ENCODE measurements at places on chromosomes 2 and 18.

DNA sequence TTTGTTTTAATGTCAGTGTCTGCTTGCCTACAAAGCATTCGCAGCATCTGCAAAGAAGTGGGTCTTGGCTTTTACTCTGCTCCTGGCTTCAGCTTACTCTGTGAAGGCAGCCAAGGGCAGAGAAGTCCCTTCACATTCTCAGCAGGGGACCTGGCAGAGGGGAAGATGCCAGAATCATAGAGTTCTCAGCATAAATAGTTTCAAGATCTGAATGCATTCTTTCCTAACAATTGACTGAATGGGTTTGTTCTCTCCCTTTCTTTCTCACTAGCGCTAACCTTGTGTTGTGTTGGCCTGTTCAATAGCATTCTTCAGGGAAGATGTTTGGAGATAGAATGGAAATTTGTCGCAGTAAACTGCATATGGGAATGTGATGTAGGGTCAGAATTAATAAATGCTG, 106.9 kb downstream of the FARSB start:
- DNase-seq: no peak

- DNase-seq: no peak
Measured at GRCh38 chr2:204545861-204546735, 823 bp downstream of the PARD3B start.

DNA sequence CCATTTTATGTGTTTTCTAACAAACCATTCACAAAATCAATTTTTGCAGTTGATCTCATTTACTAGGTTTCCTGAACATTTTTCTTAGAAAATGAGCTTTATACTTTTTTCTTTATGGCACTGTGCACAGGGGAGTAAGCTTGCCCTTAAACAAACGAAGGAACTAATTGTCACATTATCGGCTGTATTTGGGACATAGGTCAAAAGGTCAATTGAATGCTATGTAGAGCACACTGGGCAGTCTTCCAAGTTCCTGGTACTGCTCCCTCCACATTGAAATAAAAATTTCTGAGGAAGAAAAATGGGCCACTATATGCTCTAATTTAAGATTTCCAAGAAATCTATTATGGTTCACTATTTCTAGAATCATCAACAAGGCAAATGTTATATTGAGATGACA, 93.6 kb upstream of the TMEFF2 start:
- no peak for DNase-seq

- no peak for DNase-seq
Measured at GRCh38 chr2:11435036-11435435, 30.9 kb downstream of the E2F6 start.

- DNase-seq: no peak
Measured at GRCh38 chr2:24766609-24767008, 26.6 kb downstream of the PTRHD1 start.

DNA sequence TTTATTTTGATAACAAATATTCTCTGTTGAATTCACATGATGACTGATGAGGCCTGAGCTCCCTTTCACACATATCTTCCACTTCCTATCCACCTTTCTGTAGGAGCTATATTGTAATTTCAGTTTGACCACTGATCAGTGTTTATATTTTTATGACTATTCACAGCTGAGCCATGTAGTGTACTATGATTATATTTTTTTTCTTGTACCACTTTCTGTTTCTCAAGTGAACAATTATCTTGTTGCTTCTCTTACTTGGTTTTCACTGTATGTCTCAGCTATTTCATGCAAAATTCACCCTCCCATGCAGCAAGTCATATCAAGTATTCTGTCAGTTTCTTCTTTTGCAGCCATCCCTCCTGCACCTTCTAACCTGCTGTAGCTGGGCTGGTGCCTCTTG, 78.4 kb downstream of the TMEM247 start:
- no peak for DNase-seq

DNA sequence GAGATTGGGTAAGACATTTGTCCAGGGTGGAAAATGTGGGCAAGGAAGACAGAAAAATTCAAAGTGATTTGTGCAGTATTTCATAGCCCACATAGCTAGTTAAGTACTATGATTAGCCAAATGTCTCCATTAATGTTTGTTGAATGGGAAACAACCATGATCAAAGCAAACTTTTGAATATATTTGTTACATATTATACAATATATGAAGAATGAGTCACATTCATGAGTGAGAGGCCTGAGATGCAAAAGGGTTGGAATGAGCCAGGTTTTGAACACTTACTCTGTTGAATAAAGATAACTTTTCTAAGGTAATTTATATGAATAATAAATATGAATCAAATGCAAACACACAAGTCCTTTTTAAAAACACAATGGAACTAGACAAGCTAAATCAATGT, 984.5 kb upstream of the CDH2 start:
- DNase-seq: no peak

DNA sequence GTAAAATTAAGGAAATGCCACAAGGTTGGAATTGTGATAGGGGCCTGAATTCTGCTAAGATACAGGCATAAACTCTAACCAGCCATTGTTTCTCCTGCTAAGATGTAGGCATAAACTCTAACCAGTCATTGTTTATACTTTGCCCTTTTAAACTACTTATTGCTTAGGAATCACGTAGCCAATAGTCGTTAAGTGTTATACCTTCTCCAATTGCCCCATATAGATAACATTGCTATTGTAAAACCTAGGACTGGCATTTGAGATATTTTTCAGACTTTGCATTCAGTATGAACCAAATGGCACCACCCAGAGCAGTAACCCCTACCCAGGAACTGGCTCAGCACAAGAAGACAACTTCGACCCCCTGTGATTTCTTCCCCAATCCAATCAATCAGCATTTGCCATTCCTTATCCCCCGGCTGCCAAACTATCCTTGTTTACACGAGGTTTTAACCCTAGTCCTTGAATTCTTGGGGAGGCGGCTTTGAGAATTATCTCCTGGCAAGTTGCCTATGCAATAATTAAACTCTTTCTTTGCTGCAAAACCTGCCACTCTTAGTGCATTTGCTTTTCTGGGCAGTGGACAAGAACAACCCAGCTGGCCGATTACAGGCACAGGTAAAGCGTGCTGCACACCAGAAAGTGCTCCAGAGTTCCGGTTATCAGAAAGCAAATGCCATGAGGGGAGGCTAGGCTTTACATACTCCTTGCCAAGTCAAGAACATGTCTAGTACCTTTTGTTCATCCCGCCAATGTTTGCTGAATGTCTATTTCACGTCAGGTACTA, 167.6 kb downstream of the LAMA1 start:
- DNase-seq: no peak

- no peak for DNase-seq
Measured at GRCh38 chr2:181022652-181023051, 42.2 kb downstream of the UBE2E3 start.

GRCh38 chr2:197866455-197866854, 62.1 kb downstream of the PLCL1 start:
- no peak for DNase-seq

GRCh38 chr2:219123356-219124135, 37.1 kb downstream of the NHEJ1 start:
- no peak for DNase-seq

Measured in stimulated activated CD4-positive, alpha-beta T cell treated with anti-CD3 and anti-CD28 coated beads, Interleukin-15, amount 100 ng/mL, for 1 hour (primary cell).